ENCODE measurements at places on chromosomes 5 and 9. TPM values are rescaled to one million over a fixed set of nuclear protein-coding genes. Genes with fewer than 3 reads are reported as not detected.

- DNase-seq: no peak
Observed at GRCh38 chr5:164364237-164365208, 859.1 kb downstream of the MAT2B start.

DNA sequence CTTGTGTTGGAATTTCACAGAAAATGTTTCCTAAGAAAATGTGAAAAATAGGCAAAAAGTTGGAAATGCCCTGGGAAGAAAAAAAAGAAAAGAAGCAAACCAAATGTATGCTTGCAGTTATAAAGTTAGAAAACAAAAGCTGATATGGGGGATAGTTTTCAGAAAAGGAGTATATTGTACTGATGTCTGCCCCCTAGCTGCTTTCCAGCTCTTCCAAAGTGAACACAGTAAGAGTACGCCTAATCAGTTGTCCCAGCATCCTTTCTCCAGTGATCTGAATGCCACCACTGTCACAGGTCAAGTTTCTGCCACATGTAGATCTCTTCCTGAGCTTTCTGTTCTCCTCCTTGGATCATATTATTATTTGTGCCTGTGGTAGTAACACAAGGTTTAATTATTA lies 5.8 kb downstream of the TYRP1 start:
- no peak for DNase-seq

DNA sequence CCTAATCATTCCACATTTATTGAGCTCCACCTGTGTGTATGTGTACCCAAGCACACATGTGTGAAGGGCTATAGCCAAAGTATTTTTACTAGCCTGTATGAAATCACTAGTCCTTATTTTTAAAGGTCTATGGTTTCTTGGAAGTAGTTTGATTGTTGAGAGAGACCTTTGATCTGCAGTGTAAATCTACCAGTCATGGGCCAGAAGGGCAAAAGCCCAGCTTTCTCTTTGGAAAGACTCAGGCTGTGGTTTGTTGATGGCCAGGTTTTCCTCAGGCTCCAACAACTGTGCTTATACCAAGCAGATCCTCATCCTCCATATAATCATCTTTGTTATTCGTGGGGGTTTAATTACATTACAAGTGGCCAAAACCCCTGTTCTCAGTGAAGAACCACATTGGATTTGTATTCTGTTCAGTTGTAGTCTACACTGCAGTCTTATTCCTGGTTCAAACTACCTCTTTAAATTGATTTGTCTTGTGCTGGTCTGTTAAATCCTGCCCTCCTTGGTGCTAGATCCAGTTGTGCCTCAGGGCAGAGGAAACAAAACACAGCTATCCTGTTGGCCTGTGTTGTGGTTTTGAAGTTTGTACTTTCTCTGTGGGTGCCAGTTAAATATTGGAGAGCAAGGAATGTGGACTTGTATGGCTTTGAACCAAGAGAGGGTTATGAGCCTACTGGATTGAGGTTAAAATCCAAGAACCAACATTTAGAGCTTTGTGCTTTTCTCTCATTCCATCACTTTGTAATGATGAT lies 13.3 kb downstream of the CDC26 start:
- DNase-seq: no peak

GRCh38 chr5:177520916-177521513 lies 4.3 kb upstream of the DDX41 start:
- peak; percentile 31 for DNase-seq

DNA sequence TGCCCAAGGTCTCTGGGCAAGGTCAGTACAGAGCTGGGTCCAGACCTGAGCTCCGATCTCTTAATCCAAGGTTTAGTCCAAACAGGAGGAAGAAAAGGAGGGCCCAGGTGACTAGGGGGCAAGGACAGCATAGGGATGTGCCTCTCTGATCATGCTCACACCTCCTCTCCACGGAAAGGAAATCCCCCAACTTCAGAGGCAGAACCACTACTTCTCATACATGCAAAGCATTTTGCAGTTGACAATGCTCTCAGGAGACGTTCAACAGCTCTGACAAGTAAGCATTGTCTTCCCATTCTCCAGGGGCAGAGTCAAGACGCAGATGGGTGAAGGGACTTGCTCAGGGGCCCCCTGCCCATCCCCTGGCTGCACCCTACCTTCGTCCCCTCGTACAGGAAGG lies 8.7 kb upstream of the CORO2A start:
- no peak for DNase-seq

GRCh38 chr5:154401355-154401754 lies 44.4 kb upstream of the SAP30L start:
- no peak for DNase-seq

- DNase-seq: no peak
Observed at GRCh38 chr9:35847792-35848572, 19.0 kb downstream of the TMEM8B start.

GRCh38 chr5:174045470-174046025 lies at the start of gene NSG2:
NSG2 (plus strand) TSS chr5:174045706; CDS start chr5:174046756, 1,050 bp downstream.
- peak; percentile 85 for DNase-seq

- no peak for DNase-seq
Observed at GRCh38 chr5:151101151-151101550, 20.3 kb upstream of the TNIP1 start.

DNA sequence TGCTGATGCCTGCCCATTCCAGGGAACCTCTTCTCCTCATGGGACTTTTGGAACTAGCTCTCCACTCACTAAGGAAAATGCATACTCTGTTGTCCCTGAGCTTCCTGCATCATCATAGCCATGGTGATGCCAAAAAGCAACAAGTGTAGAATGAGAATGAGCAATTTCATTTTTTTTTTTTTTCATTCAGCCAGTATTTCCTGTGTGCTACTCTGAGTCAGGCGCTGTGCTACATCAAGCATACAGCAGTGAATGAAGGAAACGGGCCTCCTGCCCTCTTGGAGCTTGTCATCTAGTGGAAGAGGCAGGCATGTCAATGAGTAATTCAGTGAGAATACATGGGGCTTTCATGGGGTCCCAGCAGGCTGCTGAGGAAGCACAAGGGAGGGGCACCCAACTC lies 483.1 kb downstream of the BNC2 start:
- no peak for DNase-seq

- DNase-seq: no peak
Observed at GRCh38 chr5:56161927-56162326, 71.2 kb downstream of the ANKRD55 start.

DNA sequence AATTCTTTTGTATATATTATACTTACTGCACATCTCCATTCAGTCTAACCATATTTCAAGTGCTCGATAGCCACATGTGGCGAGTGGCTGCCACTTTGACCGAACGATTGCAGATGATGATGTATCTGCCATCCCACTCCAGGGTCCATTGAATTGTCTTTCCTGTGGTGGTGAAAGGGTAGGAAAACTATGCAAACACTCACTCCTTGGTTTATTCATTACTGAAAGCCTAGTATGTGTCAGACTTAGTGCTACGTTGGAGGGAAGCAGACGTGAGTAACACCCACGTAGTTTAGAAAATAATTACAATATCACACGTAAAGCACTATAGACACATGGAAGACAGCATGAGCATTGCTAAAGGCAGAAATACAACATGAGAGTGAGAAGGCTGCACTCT lies 353.7 kb downstream of the CSNK1G3 start:
- DNase-seq: no peak

DNA sequence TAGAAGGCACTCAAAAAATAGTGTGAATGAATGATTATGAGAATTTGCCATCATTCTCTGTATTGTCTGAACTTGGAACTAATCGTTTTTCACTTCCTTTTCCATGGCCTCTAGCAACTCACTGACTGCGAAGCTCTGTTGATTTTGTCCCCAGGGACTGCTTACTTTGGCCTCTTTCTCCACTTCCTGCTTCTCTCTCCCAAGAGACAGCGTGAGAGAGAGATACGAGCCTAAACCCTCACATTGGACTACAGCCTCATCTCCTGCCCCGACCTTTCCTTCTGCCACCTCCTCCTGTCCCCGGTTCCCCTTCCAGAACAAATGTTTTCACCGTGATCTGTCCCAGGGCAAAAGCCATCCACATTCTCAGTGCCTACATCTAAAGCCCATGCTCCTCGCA lies 300.8 kb upstream of the PANK3 start:
- no peak for DNase-seq

DNA sequence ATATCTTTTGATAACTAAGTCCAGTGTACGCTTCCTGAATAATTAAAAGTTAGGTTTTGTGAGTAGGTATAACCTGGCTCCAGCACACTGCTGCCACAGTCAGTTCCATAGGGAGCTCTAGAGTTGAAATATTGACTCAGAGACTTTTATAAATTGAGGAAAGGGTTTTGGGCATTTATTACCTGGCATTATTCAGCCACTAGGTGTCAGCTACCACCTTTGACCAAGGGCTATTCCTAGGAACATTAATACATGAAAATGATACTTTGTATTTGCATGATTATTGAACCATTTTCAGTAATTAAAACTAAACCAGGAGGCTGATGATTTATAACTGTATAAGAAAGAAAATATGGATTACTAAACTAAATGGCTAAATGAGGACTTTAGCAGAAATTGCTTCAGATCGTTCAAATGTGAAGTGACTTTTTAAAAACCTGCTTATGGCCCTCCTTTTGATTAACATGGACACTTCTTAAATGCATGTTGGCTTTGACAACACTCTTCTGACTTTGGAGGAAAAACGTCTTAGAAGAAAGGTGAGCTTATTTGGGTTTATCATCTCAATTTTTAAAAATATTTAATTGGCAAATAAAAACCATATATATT lies 83.0 kb downstream of the SMC2 start:
- DNase-seq: no peak

DNA sequence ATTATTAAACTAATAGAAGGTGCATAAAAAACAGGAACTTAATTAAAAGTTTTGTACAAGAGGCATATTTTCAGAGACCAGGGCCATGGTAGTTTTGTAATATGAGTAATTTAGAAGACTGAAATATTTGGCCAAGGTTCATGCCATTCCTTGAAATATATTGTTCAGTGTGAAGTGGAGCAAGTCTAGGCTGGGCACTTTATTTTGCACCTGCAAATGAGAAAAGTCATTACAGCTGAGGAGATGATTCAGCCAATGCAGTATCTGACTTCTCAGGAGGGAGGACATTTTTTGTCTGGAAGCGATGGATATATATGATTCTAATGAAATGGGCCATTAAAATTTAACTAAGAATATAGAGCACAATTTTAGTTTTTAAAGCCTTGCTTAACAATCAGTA lies 754.0 kb upstream of the ADAMTS16 start:
- no peak for DNase-seq

GRCh38 chr5:142186857-142187594 lies 78.4 kb downstream of the NDFIP1 start:
- no peak for DNase-seq

GRCh38 chr5:142445266-142445665 lies 120.4 kb upstream of the SPRY4 start:
- no peak for DNase-seq

DNA sequence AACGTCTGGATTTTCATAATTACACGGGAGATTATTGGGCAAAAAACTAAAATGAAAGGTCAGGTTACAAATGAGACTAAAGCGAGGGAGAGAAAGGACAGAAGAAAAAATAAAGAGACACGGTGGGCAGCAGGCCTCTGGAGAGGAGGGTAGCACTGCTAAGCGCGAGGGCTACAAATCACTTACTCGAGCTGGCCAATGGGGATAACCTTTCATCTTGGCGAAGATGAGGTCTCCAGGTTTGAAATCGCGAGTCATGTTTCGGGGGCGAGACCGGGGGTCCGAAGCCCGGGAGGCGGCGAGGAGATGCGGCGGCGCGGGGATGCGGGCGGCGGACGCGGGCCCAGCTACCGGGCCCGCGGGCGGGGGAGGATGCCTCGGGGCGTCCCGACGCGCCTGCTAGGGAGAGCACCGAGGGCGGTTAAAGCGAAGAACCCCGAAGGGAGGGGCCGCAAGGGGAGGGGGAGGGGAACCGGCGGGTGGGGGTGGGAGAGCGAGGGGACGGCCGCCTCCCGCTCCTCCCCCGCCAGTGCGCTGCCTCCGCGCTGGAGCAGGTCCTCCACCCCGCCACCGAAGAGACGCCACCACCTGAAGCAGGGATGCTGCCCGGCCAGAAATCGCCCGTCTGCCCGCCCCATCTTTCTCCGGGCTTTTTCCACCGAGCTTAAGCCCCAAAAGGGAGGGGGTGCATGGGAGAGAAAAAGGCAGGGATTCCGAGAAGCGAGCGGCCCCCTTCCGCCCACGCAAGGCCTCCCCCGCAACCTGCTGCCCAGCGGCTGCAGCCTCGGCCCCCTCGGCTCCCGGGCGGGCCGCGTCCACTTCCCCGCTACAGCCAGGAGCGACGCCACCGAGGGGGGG lies 610 bp downstream of the PSIP1 start:
- DNase-seq: peak; percentile 64

DNA sequence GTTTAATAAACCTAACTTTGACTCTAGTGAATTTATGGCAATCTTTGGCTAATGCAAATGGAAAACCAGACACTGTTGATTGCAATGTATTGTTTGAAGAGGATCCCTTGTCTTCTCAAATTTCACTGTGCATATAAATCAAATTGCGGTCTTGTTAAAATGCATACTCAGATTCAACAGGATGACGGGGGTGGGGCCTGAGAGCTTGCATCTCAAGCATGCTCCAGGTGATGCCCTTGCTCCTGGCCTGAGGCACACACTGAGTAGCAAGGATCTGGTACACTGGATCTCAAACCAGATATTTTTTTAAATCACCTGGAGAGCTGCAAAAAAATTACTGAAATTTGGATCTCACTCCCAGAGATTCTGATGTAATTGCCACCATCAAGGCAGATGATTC lies 463.7 kb downstream of the DNAH5 start:
- no peak for DNase-seq

DNA sequence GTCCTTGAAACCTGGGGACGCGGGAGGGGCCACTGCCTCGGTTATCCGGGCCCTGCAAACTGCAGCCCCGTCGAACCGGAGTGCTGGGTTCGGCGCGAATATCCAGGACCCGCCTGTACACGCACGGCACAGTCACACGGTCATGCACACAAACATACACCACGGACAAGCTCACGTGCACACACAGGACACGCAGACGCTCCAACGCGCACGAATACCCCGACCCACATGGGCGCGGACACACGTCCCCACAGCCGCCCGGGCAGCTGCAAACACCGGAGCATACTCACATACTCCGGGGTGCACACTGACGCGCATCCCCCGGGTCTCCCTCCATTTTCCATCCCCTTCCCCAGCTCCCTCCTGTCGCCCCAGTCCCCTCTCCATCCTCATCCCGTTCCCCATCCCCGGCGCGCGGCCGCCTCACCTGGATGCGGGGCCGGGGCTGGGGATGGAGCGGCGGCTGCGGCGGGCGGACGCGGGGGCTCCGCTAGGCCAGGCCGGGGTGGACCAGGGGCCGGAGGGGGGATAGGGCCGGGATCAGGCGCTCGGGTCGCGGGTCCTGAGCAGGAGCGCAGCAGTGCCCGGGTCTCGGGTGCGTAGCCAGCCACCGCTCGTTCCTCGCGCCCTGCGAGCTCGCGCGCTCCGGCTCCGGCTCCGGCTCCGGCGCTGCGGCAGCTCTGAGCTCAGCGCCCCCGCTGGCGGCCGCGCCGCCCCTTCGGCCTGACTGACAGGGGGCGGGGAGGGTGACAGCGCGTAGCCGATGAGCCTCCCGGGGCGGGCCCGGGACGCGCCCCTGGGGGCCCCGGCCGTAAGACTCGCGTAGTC lies at the start of the genes EIF4E1B and SNCB:
TSS of gene EIF4E1B (plus strand) at position 823 of the 828 bp plus-strand sequence. CDS start 12,113 bp downstream, outside the sequence.
TSS of gene SNCB (minus strand) at position 682 of the 828 bp plus-strand sequence. CDS start 880 bp downstream, outside the sequence.
- no peak for DNase-seq

- no peak for DNase-seq
Observed at GRCh38 chr9:71636143-71636839, 132.0 kb downstream of the CEMIP2 start.

ZNF454 gene
- total RNA-seq: 0.16 TPM

PCDHAC2 gene
- total RNA-seq: 0.11 TPM

SPATA9 gene
- total RNA-seq: not detected

NSUN2 gene
- total RNA-seq: 30.6 TPM

CCL27 gene
- 0.50 TPM for total RNA-seq

ABCA1 gene
- 8.2 TPM for total RNA-seq

TAS2R1 gene
- not detected for total RNA-seq

TPPP gene
- total RNA-seq: 11.0 TPM

Data from psoas muscle (tissue), 8 donors.